ENCODE measurements at places on chromosomes 16 and 17. TPM values are rescaled to one million over a fixed set of nuclear protein-coding genes. Genes with fewer than 3 reads are reported as not detected.
A peak's percentile ranks its signal among the peaks of the same experiment; 100 is the strongest.

DNA sequence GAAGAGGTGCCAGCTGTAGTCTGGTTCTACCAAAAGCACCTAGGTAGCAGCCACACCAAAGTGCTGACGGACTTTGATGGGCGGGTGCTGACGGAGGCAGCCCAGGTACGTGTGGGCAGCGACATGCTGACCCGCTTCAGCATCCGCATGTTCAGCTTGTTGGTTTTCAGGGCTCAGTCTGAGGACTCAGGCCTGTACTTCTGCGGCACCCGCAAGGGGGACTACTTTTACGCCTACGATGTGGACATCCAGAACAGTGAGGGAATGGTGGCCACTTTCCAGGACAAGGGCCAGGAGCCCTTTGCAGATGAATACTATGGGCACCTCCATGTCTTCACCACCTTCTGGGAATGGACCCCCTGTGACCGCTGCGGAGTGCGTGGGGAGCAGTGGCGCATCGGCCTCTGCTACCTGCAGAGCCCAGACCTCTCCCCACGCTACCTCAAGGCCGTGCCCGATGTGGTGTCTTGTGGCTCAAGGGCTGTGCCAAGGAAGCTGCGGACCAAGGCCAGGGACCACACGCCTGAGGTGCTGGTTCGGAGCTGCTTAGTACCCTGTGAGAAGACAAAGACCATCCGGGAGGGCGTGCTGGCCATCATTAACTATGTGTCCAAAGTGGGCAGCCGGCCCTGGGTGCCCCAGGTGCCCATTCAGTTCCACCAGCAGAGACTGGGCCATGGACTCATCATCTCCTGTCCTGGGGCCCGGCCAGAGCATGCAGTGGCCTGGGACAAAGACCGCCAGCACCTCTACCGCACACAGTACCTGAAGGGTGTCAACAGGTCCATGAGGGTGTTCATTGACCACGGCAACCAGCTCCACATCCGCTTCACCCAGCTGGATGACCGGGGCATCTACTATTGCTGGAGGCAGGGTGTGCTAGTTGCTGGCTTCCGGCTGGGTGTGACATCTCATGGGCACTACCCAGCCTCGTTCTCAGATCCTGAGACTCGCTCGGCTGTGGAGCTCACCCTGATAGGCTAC lies 5.0 kb upstream of the EFTUD2 start:
- no peak for DNase-seq

The BAIAP3 gene
- total RNA-seq: 0.12 TPM

DNA sequence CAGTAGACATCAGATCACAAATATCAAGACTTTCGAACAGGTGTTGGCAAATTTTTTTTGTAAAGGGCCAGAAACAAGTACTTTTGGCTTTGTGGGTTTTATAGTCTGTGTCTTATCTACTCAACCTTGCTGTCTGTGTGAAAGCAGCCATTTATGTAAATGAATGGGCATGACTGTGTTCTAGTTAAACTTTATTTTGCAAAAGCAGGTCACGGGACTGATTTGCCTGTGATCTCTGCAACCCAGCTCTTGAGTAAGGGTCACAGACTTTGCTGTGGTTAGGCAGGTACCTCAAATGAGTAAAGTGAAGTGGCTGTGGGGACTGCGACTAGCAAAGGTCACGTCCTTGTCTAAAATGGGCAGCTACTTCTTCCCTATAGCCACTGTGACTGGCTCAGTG lies 136.5 kb downstream of the FTO start:
- DNase-seq: no peak

DNA sequence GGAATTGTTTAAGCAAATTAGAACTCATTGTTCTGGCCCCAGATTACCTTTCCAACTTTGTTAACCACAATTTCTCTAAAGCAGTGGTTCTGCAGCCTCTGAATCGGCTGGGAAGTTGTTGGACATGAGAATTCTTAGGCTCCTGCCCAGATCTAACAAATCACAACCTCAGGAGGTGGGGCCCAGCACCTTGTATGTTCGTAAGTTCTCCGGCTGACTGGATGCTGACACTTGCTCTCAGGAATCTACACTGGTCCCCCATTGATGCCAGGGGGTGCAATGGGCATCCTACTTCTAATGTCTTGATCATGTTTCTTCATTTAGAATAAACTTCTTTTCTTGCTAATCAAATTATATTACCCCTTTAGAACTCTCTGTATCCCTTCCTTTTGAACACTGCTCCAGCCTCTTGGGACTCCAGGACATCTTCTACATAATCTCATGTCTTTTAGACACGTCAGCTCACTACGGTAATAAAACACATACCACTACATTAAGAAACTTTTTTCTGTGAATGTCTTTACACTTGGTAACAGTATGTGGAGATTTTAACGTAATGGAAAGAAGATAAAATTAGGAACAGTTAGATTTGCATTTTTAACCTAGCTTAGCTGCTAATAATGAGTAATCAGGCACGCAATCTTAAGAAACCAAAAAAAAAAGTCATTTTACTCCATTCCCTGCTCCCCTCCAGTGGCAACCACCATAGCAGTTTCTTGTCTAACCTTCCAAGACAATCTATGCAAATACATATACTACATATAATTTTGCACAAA lies 143.2 kb downstream of the ITFG1 start:
- DNase-seq: no peak

- DNase-seq: no peak
These were observed 230.7 kb upstream of the CCL2 start for GRCh38 chr17:34024386-34024785.

The KRTAP1-5 gene
- total RNA-seq: not detected

The PERCC1 gene
- 0.25 TPM for total RNA-seq

The INTS2 gene
- 24.3 TPM for total RNA-seq

The SRSF2 gene
- total RNA-seq: 571 TPM

The ACAP1 gene
- total RNA-seq: 238 TPM

The GDPD3 gene
- 1.7 TPM for total RNA-seq

DNA sequence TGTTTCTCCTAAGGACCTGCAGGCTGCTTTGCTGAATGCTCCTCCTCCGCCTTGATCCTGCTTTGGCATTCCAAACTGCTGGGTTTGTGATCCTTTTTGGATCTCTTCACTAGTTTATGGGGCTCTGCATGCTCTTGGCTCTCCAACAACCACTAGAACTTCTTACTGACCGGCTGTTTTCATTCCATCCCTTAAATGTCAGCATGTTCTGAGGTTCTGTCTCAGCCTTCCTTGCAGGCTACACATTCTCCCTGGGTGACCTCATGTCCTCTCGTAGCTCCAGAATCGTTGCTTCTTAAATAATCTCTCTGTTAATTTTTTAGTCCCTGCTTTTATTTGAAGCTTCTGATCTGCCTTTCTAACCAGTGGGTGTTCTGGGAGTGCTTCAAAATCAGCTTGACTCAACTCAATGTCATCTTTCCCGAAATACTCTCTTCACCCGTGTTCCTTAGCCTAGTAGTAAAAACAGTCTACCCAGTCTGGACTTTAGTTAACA lies 119.0 kb upstream of the HS3ST2 start:
- DNase-seq: no peak

GRCh38 chr17:2266045-2266864 lies 37.3 kb downstream of the SMG6 start:
- DNase-seq: peak; percentile 86

The TOX3 gene
- total RNA-seq: not detected

The LITAF gene
- total RNA-seq: 127 TPM

GRCh38 chr17:31786796-31787481 lies 72.1 kb downstream of the COPRS start:
- DNase-seq: no peak

- no peak for DNase-seq
These were observed 77.0 kb downstream of the MRC2 start for GRCh38 chr17:62704381-62704971.

- no peak for DNase-seq
These were observed 544.8 kb upstream of the EEF2KMT start for GRCh38 chr16:5642436-5642835.

Measured in activated naive CD8-positive, alpha-beta T cell treated with anti-CD3 and anti-CD28 coated beads for 36 hours (primary cell).